Stimulated activated CD4-positive, alpha-beta T cell treated with anti-CD3 and anti-CD28 coated beads, TNF-alpha, amount 100 ng/mL, for 24 hours (primary cell): ENCODE measurements at places on chromosomes 13 and 19.
A peak's percentile ranks its signal among the peaks of the same experiment; 100 is the strongest.

DNA sequence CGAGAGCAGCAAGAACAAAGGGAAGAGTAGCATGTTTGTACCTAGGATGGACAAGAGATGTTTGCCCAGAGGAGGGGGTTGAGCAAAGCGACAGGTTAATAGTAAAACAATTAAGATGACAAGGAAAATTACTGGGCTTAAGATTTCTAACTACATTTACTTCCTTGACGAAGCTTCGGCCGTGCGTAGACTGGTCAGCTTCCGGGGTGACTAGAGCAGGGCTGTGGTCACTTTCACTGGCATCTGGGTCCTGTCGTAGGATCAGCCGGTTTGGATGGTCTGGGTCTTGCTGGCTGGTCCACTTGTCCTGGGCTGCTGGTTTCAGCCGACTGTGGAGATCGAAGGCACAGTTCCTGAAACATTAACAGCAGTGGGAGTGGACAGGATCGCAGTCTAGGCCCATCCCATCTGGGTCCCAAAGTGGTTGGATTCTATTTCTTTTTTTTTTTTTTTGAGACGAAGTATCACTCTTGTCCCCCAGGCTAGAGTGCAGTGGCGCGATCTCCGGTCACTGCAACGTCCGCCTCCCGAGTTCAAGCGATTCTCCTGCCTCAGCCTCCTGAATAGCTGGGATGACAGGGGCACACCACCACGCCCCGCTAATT is 5.0 kb upstream of the BSG start:
- DNase-seq, result no peak

- no peak for DNase-seq
Measured at GRCh38 chr19:39941615-39942365, 7.4 kb upstream of the FCGBP start.

DNA sequence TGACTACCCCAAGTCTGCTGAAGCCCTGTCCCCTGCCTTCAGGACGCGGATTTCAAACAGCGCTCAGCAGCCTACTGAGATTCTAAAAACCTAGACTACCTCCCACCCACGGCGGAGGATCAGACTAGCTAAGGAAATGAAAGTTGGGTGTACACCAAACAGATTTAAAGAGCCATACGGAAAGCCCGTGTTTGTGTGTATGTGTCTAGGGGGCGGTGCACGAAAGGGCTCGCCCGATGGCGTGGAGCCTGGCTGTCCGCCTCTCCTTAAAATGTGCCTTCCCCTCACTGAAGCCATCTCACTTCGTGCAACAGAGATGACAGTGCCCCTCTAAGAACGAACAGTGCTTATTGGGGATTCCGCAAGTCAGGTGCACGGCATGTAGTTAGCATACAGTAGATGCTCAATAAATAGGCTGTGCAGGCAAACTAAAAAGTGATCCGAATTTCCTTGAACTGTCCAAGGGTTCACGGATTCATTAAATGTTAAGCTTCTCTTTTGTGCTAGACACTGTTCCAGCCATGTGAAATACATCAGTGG is 639 bp downstream of the LENG1 start:
- DNase-seq, result peak; percentile 30

- no peak for DNase-seq
Measured at GRCh38 chr13:104314926-104315535, 1248.8 kb upstream of the SLC10A2 start.

- no peak for DNase-seq
Measured at GRCh38 chr13:79724348-79725103, 243.6 kb downstream of the NDFIP2 start.

DNA sequence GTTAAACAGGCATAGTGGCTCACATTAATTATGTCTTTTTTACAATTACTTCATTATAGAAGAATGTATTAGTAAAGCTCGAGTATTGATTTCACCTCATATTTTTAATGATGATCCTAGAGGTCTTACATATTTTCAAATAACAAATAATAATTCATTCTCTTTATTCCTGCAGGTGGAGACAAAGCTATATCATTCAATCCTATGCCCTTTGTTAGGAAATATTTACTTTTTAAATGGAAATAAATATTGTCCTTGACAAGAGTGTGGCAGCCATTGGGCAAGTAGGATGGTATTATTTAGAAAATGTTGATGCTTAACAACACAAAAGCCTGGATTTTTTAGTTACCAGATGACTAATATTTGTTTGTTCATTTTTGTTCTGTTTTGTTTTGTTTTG is 127.6 kb downstream of the COG6 start:
- no peak for DNase-seq

GRCh38 chr19:46180701-46181387 is 32.8 kb downstream of the IGFL2 start:
- no peak for DNase-seq

GRCh38 chr13:93361703-93362102 is 135.1 kb downstream of the GPC6 start:
- DNase-seq, result no peak

- no peak for DNase-seq
Measured at GRCh38 chr13:83881140-83881684, 1.1 kb downstream of the SLITRK1 start.

GRCh38 chr13:107842562-107843180 is 372.7 kb downstream of the LIG4 start:
- DNase-seq, result no peak

- DNase-seq, result no peak
Measured at GRCh38 chr13:78604782-78605611, 1.6 kb upstream of the POU4F1 start.

DNA sequence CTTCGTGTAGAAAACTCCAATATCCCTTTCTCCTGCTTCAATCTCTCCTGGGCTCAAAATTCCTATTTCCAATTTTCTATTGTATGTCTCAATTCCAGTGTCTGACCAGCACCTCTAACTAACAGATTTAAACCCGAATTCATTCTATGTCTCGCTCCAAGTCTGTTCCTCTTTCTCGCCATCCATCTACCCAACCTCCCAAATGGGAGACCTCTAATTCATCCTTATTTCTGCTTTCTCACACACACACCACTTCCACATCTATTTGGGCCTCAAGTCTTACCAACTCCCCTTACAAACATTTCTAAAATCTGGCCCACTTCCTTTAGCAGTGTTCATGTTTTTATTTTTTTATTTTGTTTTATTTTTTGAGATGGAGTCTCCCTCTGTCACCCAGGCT is 53.3 kb downstream of the MBD3L2B start:
- DNase-seq, result no peak

DNA sequence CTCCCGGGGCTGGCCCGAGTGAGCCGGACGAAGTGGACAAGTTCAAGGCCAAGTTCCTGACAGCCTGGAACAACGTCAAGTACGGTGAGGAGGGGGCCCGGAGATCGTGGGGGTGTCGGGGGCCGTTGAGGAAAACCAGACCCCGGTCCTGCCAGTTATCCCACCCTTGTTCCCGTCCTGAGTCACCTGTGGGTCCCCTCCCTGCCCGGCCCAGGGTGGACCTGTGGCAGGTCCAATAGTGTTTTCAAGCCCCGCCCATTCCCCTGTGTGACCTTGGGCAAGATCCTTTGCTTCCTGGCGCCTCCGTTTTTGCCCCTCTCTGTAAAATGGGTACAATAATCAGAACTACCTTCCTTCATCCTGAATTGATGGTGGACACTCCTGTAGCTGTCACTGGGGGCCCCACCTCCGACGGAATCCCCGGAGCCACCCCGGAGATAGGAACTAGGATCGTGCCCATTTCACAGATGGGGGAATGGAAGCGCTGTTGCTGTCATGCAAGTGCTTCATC is 593 bp downstream of the ATG4D start:
- no peak for DNase-seq

- DNase-seq, result no peak
Measured at GRCh38 chr13:76762721-76763120, 123.5 kb downstream of the KCTD12 start.

GRCh38 chr19:41994521-41994971 is 516 bp upstream of the ATP1A3 start:
- DNase-seq, result no peak

GRCh38 chr13:79245937-79246577 is 160.0 kb downstream of the RBM26 start:
- DNase-seq, result no peak

DNA sequence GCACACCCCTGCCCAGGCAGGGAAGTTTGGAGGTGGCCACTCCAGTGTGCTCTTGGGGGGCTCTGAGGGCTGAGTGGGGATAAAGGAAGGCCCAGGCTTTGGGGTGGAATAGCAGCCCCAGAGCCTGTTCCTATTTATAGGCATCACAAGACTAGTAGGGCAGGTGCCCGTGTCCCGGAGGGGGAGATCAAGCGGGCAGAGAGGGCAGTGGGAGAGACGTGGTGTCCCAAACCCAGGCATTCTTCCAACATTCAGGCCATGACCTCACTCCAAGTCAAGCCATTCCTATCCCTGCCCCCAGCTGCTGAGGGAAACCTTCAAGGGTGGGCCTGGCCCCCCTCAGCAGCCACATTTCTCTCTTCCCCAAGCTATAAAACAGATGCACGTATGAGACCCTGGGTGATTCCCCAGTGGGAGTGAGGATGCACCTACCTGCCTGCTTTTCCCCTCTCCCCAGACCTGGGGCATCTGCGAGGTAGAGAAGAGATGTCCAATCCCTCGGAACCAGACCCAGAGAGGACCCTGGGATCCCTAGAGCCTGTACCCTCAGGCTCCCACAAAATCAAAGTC is 3.9 kb downstream of the WIZ start:
- no peak for DNase-seq

DNA sequence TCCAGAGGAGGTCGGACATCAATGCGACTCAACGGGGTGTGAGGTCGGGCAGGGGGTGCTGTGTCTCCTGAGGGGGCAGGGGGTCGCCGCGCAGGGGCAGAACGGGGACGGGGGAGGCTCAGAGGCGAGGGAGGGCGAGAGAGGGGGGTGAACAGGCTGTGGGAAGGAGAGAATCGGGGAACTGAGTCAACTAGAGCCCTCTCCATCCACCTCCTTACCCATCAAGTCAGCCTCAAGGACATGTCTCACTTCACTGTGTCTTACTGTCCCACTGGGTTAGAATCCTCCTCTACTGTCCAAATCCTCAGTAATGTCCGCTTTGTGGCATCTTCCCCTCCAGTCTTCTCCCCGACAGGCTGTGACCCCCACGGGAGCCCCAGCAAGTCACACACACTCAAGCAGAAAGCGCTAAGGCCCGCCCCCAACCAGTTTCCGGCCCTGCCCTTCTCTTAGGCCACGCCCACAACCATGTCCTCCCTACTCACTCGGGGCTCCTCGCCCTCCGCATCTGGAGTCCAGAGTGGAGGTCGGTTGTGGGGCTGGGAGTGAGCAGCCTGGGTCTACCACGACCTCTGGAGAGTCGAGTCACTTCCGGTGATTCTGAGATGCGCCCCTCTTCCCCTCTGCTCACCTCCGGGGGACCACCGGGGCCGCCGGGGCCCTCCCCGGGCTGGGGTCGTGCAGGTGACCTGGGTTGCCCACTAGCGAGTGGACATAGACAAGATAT is 9.3 kb downstream of the PLEKHA4 start:
- peak; percentile 70 for DNase-seq

DNA sequence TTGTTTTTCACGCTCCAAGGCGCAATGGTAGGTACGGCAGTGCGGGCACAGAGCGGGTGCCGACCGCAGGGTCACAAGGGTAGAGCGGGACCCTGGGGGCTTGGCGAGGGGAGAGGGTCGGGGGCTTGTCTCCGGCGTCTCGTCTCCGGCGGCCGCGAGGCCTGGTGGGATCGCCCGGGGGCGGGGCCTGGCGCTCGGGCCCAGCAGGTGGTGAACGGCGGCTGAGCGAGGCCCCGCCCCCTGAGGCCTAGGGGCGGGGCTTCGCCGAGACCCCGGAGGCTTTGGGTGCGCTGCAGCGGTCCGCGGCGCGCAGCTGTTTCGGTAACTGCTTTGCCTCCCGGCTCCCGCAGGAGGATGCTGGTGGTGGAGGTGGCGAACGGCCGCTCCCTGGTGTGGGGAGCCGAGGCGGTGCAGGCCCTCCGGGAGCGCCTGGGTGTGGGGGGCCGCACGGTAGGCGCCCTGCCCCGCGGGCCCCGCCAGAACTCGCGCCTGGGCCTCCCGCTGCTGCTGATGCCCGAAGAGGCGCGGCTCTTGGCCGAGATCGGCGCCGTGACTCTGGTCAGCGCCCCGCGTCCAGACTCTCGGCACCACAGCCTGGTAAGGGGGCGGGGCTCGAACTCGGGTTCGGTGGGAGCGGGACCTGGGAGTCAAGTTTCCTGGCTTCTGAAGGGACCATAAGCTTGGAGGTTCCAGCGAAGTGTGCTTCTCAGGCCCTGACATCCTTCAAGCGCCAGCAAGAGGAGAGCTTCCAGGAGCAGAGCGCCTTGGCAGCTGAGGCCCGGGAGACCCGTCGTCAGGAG is at the start of gene TSEN34:
Gene TSEN34 (plus strand): TSS at position 298 of the 800 bp plus-strand sequence. CDS start 57 bp downstream, at position 355.
- DNase-seq, result peak; percentile 86

- DNase-seq, result peak; percentile 20
Measured at GRCh38 chr19:16160943-16161560, 12.3 kb downstream of the CIB3 start.

GRCh38 chr13:106651442-106651841 is 83.5 kb upstream of the ARGLU1 start:
- no peak for DNase-seq

DNA sequence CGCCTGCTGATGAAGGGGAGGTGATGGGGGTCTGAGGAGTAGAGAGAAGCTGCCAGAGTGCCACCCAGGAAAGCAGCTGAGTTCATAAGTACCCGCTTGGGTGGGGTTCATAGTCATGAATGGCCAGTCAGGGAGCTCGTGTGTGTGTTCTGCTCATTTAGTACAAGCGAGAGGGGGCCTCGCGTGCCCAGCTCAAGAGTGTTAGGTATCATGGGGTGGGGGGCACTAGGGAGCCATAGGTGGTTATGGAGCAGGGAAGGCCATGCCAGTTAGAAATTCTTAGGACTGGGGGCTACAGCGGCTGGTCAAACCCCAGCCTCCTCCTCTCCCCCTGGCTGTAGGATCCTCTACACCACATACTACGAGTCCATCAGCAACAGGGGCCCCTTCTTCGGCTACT is 46.8 kb downstream of the CD320 start:
- no peak for DNase-seq

- peak; percentile 9 for DNase-seq
Measured at GRCh38 chr13:44191504-44192171, 182.0 kb upstream of the SERP2 start.

GRCh38 chr13:46354156-46355087 is 32.6 kb downstream of the RUBCNL start:
- peak; percentile 16 for DNase-seq

DNA sequence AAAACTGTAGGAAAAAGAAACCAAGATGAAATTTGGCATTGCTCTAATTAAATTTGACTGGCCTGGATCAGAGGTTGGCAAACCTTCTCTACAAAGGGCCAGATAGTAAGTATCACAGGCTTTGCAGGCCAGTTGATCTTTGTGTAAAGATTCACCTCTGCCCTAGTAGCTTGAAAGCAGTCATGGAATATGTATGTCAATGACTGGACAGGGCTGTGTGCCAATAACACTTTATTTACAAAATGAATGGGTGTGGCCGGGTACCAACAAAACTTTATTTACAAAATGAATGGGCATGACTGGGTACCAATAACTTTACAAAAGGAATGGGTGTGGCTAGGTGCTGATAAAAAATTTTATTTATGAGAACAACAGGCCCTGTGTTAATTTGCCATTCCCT is 20.0 kb downstream of the SIN3B start:
- DNase-seq, result no peak

GRCh38 chr13:39415008-39415802 is 187.8 kb downstream of the LHFPL6 start:
- no peak for DNase-seq
